Activated CD8-positive, alpha-beta memory T cell treated with anti-CD3 and anti-CD28 coated beads, Interleukin-2, amount 50 U/mL, for 48 hours (primary cell): ENCODE measurements at places on chromosomes 16 and 17.

DNA sequence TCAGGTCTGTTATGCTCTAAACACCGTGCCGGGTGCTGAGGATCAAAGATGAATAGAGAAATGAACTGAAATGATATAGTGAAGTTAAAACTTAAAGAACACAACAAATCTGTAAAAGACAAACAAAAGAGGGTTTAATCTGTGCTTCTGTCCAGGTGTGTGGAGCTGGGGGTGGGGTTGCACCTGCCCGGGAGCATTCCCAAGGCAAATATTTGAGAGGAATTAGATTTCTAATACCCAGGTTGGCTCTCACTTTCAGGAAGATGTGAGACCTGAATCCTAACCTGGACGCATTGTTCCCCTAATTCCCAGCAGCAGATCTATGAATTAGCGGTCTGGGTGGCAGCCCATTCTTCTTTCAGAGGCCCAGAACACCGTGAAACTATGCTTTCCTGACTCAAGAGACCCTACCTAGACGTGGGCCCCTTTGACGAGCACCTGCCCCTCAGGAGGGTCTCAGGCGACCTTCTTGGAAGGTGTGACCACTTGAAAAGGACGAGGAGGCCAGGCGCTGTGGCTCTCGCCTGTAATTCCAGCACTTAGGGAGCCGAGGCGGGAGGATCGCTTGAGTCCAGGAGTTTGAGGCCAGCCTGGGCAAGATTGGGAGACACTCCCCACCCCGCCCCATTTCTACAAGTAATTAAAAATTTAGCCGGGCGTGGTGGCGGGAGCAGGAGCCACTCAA, 677 bp upstream of the RANGRF start:
- DNase-seq: no peak

- DNase-seq: no peak
These were observed 47.3 kb downstream of the GDE1 start for GRCh38 chr16:19474617-19475016.

GRCh38 chr16:52993179-52993578, 59.5 kb downstream of the CHD9NB start:
- DNase-seq: no peak

- DNase-seq: no peak
These were observed 7.4 kb downstream of the IRF8 start for GRCh38 chr16:85906349-85906748.
